Testis (tissue), 5 donors: ENCODE measurements at places on chromosomes 3 and 15.

- H3K27ac ChIP-seq = no peak overlapping the region
- H3K36me3 ChIP-seq = no peaks in the 10 kb centered on the region
- no peak overlapping the region for H3K4me3 ChIP-seq
- DNase-seq = no peak
- no peaks in the 10 kb centered on the region for H3K27me3 ChIP-seq
- H3K4me1 ChIP-seq = no peaks in the 10 kb centered on the region
Measured at GRCh38 chr3:89101921-89102320, 5.5 kb upstream of the EPHA3 start.

- no peak overlapping the region for H3K27ac ChIP-seq
- no peak overlapping the region for H3K4me3 ChIP-seq
- H3K4me1 ChIP-seq = no peaks in the 10 kb centered on the region
- no peaks in the 10 kb centered on the region for H3K27me3 ChIP-seq
- no peak for DNase-seq
Measured at GRCh38 chr3:33773637-33774036, 24.8 kb upstream of the PDCD6IP start.

DNA sequence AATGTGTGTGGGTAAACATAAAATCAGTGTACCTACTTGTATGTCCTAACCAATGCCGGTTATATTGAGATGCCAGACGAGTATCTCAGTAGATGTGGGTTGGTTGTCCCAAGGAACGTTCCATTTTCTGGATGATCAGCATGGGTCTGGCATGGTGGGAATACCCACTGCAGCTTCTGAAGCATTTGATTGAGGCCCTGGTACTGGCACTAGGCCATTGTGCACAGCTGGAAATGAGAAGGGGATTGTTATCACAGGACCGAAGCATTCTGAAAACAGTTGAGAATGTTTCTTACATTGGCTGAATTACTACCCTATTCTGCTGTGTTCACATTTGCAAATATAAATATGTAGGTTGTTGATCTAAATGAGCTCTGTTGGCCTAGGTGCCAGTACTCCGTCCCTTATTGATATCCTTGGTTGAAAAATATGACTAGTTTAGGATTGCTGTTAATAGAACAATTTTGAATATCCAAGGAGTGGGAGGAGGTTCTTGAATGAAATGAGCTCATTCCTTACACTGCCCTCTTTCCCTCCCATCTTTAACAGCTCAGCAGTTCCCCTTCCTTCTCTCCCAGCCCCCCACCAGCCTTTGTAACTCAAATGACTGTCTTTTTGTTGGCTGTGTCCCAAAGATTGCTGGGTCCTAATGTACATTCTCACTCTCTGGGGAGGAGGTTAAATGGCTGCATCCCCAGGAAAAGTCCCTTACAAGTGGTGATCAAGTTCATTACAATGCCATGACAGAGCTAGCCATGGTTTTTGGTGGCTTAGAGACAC lies 293.3 kb upstream of the TPM1 start:
- H3K4me1 ChIP-seq = no peaks in the 10 kb centered on the region
- H3K4me3 ChIP-seq = no peak overlapping the region
- no peaks in the 10 kb centered on the region for H3K27me3 ChIP-seq
- H3K36me3 ChIP-seq = no peaks in the 10 kb centered on the region

DNA sequence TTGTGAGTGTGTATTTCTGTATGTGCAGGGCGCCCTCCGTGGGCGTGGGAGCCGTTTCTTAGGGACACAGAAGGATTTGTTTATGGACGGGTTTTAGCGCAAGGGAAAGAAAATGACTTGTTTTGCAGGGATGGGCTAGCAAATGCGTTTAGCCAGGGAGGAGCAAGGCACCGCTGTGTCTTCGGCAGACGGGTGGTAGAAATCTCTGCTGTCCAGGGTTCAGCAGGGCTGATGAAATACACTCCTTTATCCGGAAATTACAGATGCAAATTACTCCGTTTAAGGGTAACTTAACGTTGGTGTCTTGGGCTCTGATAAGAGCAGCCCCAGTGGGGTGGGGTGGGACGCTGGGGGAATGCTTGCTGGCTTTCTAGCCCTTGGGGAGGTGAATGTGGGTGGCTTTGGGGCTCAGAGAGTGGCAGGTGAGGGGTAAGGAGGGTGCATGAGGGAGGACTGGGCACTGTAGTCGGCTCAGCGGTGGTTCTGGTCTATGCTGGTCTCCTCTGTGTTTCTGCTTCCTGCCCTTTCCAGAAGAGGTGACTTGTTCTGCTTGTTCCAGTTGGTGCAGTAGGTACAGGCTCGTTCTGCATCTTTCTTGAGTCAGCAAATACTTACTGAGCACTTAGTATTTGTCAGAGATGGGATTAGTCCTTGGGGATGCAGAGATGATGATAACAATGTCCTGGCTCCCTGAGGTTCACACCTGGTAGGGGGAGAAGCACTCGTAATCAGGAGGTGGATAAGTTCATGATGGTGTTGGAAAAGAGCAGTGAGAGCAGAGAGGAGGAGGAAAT lies 954 bp downstream of the SV2B start:
- peak overlapping the region; percentile 38 for H3K4me3 ChIP-seq
- H3K27me3 ChIP-seq = no peaks in the 10 kb centered on the region

- H3K36me3 ChIP-seq = no peaks in the 10 kb centered on the region
- H3K27ac ChIP-seq = no peak overlapping the region
- peak overlapping the region; percentile 74 for H3K4me3 ChIP-seq
- peaks cover 3% of the 10 kb centered on the region for H3K4me1 ChIP-seq
Measured at GRCh38 chr15:98549003-98549402, 99.3 kb upstream of the IGF1R start.
